Hindlimb muscle (tissue), 1 donor: ENCODE measurements at places on chromosomes 2 and 18. TPM values are rescaled to one million over a fixed set of nuclear protein-coding genes. Genes with fewer than 3 reads are reported as not detected.
A peak's percentile ranks its signal among the peaks of the same experiment; 100 is the strongest.

GRCh38 chr2:200748779-200749178, 62.9 kb upstream of the BZW1 start:
- no peak for DNase-seq

DNA sequence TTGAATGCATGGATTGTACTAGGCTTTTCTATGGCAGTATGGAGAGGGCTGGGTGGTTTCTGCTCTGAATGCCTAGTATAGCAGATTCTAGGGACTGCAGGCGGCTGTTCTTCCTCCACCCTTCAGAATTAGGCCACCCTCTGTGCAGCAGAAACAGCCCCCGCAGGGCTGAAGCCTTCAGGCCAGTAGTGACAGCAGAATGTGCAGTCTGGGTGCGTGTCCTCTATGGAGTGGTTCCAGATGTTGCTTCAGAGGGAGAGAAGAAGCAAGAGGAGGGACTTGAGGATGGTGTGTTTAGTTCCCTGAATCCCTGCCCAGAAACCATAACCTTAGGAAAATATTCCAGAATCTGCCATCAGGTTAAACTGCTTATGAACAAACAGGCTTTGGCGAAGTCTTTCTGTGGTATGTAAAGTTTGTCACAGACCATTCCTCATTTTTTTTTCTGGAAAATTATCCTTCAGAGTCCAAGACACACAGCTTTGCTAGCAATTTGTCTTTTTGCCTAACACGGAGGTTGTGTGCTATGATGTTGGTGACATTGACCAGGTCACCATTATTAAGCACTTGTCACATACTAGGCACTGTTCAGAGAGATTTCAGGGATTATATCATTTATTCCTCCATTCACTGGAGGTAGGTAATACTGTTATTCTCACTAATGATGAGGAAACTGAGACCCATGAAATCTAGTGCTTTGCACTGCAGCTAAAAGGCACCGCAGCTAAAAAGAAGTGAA, 21.1 kb downstream of the CASP10 start:
- no peak for DNase-seq

GRCh38 chr2:28643911-28644334, 107.7 kb upstream of the PPP1CB start:
- DNase-seq, result no peak

DLGAP1 gene
- 1.5 TPM for polyA plus RNA-seq

DNA sequence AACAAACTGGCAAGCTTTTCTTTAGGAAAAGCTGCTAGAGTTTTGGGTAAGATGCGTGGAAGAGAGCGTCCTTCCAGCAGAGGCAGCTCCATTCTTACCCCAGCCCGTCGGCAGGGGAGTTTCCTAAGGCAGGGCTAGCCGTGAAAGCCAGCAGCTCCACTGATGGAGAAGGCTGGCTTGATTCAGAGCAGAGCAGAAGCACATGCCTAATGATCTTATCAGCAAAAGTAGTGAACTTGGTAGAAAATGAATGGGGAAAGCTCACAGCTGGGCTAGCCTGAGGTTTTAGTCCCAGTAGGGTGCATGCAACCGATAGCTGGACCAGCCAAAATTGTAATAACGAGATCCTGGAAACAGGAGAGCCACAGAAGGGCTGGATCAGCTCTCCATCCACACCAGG, 20.8 kb downstream of the LAMA1 start:
- DNase-seq, result no peak

DNA sequence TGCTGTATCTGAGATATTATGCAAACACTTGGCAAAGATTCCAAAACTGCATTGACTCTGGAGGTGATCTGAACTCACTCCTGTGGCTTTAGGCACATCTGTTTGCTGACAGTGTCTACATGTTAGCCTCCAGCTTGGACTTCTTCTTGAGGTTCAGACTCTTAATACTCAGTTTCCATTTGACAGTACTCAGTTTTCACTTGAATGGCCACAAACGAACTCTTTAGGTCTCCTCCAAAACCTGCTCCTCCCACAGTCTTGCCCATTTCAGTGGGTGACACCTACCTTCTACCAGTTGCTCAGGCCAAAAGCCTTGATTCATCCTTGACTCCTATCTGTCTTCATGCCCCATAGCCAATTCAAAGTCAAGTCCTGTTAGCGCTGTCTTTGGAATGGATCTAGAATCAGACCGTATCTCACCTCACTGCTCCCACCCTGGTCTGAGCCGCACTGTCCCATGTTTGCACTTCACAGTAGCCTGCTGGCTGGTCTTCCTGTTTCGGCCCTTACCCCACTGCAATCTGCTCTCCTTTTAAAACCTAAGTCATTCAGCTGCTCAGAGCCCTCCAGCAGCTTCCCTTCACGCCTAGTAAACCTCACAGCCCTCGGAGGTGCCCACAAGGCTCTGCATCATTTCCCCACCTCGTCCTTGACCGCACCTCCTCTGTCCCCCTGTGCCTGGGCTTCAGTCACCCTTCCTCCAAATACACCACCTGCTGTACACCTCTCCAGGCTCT, 10.5 kb downstream of the ATG16L1 start:
- DNase-seq, result no peak

DNA sequence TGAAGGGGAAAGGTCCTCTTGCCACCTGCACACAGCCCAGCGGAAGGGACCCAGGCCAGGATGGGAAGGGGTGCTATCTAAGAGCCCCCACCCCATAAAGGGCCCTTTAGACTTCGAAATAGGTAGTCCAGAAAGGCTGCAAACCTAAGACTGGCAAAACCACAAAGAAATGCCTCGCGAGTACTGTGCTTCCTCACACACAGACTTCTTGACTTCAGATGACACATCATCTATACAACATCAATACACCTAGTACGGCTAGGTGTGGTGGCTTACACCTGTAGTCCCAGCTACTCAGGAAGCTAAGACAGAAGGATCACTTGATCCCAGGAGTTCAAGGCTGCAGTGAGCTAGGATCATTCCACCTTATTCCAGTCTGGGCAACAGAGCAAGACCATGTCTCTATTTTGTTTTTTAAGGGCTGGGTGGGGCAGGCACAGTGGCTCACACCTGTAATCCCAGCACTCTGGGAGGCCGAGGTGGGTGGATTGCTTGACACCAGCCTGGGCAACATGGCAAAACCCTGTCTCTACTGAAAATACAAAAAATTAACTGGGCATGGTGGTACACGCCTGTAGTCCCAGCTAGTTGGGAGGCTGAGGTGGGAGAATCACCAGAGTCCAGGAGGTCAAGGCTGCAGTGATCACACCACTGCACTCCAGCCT, 125.8 kb downstream of the CABLES1 start:
- no peak for DNase-seq

DNA sequence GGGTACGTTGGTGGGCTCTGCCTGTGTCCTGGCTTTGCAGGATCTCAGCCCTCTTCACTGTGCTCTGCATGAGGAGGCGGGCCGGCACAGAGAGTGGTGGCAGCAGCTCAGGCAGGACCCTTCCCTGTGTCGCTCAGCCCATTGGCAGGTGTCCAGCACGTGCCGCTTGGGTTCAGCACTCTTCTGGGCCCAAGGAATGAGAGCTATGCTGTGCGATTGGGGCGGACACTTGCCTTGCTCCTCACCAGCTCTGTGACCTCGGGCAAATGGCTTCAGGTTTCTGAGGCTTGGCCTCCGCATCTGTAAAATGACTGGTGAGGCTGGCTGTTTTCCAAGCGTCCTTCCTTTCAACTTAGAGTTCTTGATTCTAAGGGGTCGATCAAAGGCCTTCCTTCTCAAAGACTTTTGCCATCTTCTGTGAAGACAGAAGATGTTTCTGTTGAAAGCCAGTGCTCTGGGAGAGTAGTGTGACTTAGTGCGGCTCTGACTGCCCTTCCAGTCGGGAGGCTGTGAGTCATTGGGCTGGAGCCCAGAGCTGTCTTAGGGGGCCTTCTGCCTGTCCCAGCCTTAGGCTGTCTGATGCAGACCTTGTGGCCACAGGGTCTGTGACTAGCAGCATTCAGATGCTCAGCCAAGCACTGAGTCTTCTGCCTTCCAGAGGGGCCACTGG, 35.6 kb downstream of the GLI2 start:
- DNase-seq, result peak; percentile 68

GALNT3 gene
- 1.3 TPM for polyA plus RNA-seq

LRATD1 gene
- 12.0 TPM for polyA plus RNA-seq

ADGRF3 gene
- 0.58 TPM for polyA plus RNA-seq

EML6 gene
- 52.3 TPM for polyA plus RNA-seq

GRCh38 chr2:160205505-160205904, 5.4 kb upstream of the ITGB6 start:
- DNase-seq, result no peak

DNA sequence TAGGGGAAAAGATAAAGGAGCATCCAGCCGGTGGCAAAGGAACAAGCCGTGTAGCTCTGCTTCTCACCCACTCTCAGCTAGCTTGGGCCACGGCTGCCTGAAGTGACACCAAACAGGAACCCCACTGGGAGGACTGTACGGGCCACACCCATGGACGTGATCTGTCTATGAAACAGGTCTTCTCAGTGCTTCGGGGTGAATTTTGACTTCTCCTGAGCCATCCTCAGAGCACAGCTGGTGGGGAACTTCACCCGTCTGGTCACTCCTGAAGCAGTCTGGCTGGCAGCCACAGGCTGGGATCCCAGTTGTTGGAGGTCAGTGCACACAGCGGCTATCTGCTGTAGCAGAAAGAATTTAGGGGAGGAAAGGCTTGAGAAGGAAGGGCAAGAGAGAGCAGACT, 223.8 kb downstream of the FAM210A start:
- no peak for DNase-seq

GRCh38 chr2:205698286-205699268, 16.3 kb downstream of the NRP2 start:
- DNase-seq, result no peak
